ENCODE measurements at places on chromosomes 7 and 10.

- DNase-seq, result no peak
Observed at GRCh38 chr7:138814816-138815332, 16.9 kb upstream of the ATP6V0A4 start.

GRCh38 chr7:135348493-135348892, 114.9 kb downstream of the STRA8 start:
- DNase-seq, result no peak

GRCh38 chr7:17007841-17008240, 126.1 kb upstream of the AGR3 start:
- DNase-seq, result no peak

GRCh38 chr7:1872191-1873069, 202.4 kb downstream of the ELFN1 start:
- no peak for DNase-seq

DNA sequence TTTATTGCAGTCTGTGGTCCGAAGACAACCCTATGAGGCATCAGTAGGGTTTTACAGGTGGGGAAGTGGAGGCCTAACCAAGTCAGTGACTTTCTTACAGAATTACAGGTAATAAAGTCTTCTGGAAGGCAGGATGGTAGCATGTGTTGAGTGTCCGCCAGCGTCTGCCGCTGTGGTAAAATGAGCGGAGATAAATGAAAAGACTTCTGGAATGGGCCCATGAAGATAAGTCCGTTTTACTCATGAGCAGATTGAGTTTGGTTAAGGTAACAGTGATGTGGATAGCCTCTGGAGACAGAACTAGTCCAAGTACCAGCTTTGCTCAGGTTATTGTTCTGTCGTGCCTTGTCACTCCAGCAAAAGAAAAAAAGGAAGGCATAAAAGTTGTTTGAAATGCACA, 966 bp downstream of the FBH1 start:
- DNase-seq, result no peak

- DNase-seq, result no peak
Observed at GRCh38 chr10:126147866-126148587, 240.2 kb downstream of the ADAM12 start.

DNA sequence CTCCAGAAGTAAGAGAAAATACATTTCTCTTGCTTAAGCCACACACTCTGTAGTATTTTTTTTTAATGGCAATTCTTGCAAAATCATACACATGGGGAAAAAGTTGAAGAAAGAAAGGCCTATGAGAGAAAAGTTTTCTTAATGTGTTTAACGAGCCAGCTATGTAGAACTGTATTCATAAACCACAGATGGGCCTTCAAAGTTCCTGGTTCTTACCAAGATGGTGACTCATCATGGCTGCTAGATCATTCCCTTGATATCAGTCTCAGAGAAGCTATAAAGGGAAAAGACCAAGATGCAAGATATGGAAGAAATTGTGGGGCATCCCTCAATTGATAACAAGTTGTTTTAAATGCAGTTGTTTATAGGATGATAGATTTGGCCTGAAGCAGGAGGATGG, 992.7 kb upstream of the MBL2 start:
- no peak for DNase-seq

DNA sequence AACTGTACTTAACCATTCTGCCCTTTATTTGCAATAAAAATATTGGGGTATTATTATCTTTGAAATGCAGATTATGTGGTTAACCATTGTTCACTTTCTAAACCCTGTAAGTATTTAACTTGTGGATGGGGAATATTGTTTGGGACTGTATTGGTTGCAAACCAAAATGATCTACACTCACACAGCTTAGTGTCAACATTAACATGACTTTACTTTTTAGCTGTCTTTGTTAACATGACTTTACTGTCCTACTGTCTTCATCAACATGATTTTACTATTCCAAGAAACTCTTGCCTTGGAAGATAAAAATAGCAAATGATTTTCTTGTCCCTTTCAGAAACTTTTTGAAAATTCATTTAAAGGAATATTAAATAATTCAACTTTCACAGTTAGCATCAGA, 471.5 kb downstream of the GFRA1 start:
- no peak for DNase-seq

DNA sequence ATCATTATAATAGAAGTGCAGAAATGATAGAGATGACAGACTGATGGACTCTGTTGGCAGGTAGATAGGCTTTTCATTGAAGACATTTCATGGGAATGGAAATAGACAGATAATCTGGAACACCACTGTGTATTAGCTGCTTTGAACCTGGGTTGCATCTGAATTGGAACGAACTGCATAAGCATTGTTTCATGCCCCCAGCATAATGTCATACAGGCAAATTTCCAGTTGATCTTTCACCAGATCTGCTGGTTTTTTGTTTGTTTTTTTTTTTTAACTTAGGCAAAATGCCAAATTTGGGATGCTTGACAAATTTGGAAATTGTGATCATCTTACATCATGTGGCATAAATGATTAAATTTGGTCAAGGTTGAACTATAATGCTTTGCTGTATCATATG, 172.1 kb upstream of the AOAH start:
- no peak for DNase-seq

DNA sequence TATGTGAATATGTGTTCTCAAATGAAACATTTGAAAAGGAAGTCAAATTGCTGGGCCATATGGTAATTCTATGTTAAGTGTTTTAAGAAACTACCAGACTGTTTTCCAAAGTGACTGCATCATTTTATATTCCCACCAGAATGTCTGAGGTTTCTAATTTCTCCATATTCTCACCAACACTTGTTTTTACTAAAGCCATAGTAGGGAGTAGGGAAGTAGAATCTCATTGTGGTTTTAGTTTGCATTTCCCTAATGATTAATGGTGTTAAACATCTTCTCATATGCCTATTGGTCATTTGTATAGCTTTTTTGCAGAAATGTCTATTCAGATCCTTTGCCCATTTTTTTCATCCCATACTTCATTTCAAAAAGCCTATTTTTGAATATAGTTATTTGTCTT, 9.1 kb upstream of the SEMA4G start:
- DNase-seq, result no peak

DNA sequence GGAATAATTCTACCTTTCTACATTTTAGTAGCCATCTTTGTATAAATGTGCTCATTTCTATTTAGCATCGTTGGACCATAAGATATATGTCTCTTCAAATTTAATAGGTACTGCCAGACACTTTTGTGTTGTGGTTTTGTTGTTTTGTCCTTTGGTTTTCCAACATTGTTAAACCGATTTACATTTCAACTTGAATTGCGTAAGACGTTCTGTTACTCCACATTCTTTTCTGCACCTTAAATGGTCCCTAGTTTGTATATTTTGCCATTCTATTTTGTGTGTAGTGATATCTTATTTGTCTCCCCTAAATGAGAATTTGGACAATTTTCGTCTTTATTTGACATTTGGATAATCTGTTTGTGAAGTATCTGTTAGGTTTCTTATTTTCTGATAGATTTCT, 1015.6 kb downstream of the NRG3 start:
- DNase-seq, result no peak

DNA sequence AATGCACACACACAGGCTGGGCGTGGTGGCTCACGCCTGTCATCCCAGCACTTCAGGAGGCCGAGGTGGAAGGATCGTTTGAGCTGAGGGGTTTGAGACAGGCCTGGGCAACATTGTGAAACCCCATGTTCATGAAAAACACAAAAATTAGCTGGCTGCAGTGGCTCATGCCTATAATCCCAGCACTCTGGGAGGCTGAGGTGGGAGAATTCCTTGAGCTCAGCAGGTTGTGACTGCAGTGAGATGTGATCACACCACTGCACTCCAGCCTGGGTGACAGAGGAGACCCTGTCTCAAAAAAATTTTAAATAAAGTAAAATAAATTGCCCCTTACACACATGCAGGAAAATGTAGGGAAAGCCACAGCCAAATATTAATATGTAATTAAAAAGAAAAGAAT, 44.1 kb downstream of the RNF32 start:
- DNase-seq, result no peak

GRCh38 chr10:5023177-5023805, 19.6 kb upstream of the AKR1C2 start:
- DNase-seq, result no peak

DNA sequence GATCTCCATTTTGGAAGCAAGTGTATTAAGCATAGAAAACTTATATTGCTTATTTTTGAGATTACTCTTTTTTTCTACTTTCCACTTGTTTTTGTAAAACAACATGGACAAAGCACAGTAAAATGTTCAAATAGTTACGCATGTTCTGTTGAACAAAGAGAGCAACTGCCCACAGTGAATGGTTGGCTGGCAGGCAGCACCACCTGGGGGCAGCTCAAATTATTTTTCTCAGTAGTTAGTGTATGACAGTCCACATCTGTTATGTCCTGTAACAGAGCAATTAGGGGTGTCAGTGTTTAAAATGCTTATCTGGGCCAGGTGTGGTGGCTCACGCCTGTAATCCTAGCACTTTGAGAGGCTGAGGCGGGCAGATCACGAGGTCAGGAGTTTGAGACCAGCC, 46.1 kb upstream of the CACUL1 start:
- no peak for DNase-seq

DNA sequence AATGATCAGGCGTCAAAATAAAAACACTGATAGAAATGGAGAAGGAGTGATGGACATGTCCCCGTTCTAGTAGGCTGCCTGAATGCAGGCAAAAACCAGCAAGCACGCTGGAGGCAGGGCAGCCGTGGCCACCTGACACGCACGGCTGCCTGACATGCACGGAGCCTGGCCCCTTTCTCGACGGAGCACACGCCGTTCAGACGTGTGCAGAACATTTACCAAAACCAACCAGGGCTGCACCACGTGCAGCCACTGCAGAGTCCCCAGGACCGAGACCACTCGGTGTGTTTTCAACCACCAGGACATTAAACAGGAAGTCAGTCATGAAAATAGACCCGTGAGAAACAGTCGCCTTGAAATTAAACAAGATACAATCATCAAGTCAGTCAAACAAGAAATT, 61.9 kb upstream of the NKX6-2 start:
- no peak for DNase-seq

DNA sequence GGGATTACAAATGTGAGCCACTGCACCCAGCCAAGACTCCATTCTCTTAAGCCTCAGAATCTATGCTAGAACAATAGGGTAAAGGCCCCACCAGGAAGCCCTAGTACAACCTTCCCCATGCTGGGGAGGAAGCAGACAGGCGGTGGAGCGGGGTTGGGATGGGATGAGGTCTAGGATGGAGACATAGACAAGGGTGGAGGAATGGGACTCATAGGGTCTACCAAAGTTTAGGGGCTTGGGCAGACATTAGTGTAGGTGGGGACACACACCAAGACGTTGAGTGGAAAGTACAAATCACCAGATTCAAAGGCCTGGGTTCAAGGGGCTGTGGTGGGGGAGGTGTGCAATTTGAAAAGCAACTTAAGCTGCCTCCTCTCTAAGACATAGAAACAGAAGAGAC, 19.3 kb downstream of the PRSS2 start:
- no peak for DNase-seq

GRCh38 chr7:1092806-1093501, 5.0 kb downstream of the GPER1 start:
- no peak for DNase-seq

- DNase-seq, result no peak
Observed at GRCh38 chr10:93110472-93111146, 36.9 kb downstream of the CYP26A1 start.

DNA sequence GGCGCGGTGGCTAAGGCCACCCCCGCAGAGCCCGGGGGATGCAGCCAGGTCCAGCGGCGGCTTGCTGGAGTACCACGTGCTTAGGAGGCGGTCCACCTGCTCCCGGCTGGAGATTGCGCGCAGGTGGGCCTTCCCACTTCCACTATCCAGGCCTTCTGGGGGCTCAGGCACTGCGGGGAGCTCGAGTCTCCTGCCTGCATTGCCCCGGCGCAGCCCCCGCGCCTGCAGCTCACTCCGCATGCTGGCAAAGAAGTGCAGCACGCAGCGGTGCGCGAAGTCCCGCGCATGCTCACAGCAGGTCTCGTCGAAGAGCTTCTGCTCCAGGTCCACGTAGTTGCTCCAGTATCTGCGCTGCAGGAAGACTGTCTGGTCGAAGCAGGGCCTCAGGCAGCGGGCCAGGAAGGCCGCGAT, 5.8 kb downstream of the CALHM3 start:
- no peak for DNase-seq

DNA sequence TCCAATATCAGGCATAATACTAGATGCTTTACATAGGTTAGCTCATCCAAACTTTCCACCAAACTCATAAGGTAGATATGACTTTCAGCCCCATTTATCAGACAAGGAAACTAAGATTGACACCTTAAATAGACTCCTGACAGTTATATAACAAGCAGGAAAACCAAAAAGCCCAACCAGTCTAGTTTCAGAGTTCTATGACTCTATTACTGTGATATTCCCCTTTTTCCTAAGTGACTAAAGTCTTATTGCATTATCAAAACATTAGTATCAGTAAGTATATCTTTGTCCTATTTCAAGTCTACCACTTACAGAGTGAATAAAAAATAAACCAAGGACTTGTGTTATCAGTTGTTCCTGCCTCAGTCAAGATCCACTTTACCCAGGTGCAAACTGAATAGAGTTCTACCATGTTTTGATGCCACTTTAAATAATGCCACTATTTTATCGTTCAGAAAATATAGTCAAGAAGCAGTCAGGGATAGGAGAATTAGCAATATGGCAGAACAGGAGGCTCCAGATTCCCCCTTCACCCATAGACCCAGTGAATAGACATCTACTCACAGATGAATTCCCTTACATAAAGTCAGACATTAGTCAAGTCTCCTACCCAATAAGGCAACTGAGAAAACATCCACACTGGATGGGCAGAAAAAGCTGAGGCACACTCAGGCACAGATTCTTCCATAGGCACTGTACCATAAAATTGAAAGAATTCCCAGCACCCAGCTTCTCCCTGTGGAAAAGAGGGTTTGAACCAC, 74.1 kb downstream of the CRPPA start:
- no peak for DNase-seq

DNA sequence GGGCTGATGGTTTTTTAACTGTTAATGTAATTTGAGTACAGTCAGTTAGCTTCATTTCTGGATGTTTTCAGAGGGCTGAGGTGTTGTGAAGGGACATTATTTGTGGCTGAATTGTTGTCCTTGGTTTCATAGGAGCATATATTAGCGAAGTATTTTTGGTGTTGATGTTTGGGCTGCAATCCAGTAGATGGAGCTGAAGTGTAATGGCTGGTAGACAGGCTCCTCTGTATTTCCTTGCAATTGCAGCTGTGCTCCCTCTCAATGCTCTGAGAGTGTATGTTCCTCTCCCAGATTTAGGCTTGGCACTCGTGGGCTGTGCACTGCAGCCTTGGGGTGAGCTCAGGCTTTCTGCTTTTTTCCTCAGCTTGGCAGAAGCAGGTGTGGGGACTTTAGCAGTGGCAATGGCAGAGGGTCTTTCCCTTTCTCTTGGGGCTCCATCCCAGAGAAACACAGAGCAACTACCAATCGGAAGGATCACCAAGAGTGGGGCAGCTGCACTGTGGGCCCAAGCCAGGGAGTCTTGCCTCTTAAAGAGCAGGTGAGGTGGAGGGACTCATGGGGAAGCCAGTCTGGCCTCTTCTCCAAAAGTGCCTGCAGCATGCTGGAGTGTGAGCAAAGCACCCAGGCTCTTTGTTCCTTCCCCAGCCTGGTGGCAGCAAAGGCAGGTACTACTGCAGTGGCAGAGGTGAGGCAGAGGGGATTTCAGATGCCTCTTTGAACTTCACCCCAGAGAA, 544.4 kb downstream of the SH2D4B start:
- no peak for DNase-seq

- no peak for DNase-seq
Observed at GRCh38 chr10:103232131-103232673, 13.5 kb upstream of the RPEL1 start.

- DNase-seq, result no peak
Observed at GRCh38 chr7:90210981-90211380, 559 bp upstream of the STEAP2 start.

All from activated CD8-positive, alpha-beta memory T cell treated with anti-CD3 and anti-CD28 coated beads for 1 hour (primary cell).